ENCODE measurements at places on chromosomes 4 and X.

- peak; percentile 47 for DNase-seq
Observed at GRCh38 chr4:13703096-13703495, 75.6 kb upstream of the BOD1L1 start.

- DNase-seq = no peak
Observed at GRCh38 chr4:63831590-63832155, 577.6 kb downstream of the TECRL start.

DNA sequence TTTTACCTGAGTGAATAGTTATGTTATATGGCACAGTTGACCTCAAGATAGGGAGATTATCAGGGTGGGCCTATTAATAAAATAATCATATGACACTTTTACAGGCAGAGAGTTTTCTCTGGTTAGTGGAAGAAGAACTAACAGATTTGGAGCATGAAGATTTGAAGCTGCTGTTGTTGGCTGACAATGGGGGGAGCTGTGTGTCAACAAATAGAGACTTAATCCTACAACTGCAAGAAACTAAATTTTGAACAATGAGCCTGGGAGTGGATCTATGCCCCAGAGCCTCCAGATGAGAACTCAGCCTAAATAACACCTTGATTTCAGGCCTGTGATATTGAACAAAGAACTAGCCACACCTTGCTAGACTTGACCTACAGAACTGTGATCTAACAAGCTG, 7.2 kb upstream of the CCSER1 start:
- DNase-seq = peak; percentile 17

GRCh38 chr4:81541161-81541945, 69.6 kb upstream of the RASGEF1B start:
- no peak for DNase-seq

GRCh38 chrX:133985164-133985966, at the start of gene GPC3:
TSS of gene GPC3 (minus strand) at chrX:133985594.
- peak; percentile 7 for DNase-seq

DNA sequence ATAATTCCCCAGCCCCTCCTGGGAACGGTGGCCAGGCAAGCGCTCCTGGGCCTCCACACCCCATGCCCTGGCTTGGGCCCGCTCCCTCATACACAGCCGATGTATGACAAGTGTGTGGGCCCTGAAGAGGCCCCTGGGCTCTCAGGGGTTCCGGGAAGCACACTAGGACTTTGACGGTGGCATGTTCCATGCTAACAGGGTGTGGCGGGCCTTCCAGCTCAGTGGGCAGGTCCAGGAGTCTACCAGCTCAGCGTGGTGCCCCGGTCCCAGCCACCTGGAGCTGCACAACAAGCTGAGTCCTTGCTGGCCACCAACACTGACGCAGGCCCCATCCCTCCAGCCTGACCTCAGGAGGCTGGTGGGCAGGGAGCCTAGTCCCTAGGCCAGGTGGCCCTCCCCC, 24.4 kb upstream of the HMX1 start:
- DNase-seq = no peak

GRCh38 chr4:164467493-164467892, 286.4 kb upstream of the SMIM31 start:
- no peak for DNase-seq

- DNase-seq = no peak
Observed at GRCh38 chr4:52665592-52665991, 6.5 kb upstream of the USP46 start.

GRCh38 chr4:13912436-13912925, 285.0 kb upstream of the BOD1L1 start:
- no peak for DNase-seq

GRCh38 chr4:101958547-101958946, 168.0 kb downstream of the BANK1 start:
- DNase-seq = no peak

All from LoVo (cell line).